ENCODE measurements at places on chromosomes 2 and 18.

DNA sequence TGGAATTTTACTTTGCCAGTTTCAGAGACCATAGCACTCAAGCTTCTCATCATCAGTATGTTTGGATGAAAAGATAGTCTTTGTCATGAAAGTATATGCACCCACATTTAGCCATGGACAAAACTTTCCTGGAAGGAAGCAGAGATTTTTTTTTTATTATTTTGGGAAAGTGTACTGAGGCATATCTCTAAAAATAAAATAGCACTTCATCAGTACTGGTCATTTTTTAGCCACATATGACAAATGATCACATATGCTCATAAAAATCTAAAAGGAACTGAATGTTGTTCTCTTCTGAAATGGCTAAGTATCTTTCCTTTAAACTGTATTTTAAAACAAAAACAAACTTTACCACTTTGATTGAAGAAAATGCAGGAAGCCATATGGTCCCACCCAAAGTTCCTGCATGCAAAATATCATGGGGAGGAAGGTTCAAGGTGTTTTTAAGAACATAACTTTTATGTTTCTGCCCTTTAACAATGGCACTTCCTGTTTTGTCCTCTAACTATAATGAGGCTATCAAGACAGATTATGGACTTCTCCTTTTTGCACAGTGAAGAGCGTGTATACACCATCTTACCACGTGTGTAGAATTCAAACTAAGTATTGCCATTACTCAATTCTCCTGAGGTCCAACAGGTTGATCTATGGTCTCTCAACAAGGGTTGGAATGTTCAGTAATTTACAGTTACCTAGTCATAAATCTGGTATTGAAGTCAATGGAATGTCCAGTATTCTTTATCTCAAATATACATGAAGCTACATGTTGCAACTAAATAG is 77.1 kb upstream of the SLC39A10 start:
- DNase-seq = no peak

DNA sequence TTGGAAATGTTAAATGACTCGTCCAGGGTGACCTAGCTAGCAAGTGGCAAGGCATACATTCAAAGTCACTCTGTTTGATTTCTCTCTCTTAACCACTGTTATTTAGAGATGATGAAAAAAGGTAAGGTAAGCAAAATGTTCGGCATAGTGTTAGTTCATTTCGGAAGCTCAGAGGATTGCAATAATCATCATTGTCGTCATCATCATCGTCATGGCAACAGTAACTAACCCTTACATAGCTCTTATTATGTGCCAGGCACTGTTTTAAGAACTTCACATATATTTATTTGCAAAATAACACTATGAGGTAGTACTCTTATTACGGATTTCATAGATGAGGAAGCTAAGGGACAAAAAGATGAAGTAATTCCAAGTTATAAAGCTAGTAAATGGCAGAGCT is 292.7 kb upstream of the CXCR4 start:
- DNase-seq = no peak

DNA sequence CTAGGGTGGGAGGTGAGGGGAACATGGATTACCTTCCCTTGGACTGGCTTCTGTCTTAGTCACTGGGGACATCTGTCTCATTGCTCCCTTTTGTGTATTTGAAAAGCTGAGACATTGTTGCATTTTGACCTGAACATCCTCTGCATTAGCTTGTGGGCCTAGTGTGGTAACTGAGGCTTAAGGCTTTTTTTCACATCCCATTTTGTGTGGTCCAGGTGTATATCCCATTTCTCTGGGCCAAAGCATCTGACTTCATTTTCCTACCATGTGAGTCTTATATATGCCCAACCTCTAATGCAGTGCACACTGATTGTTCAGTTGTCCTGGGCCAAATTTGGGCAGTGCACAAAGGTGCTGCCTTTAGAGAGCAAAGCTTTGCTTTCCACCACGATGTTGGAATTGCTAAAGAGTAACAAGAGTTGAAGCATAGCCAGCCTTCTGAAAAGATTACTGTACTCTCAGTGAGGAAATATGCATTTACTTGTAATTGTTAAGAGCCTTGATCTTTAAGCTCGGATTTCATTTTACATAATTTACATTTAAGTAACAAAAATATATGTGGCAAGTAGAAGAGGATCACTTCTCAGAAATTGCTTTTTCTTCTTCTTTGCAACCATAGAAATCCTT is 13.3 kb downstream of the PRKCE start:
- DNase-seq = no peak

GRCh38 chr2:200089756-200090109 is 134.4 kb downstream of the MAIP1 start:
- no peak for DNase-seq

DNA sequence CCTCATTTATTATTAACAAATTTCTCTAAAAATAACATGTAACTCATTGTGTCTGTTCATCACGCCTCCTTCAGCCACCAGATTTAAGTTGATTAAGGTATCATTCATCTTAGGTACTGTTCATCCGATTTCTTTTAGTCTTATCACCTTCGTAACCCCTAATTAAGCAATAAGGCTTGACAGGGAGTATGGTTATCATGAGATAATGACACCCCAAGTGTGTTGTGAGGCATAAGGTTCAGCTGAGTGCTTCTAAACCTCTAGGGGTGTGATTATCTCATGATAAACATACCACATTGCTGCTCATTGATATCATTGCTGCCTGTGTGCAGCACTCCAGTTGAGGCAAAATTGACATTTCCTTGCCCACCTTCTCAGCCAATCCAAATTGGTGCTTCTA is 158.9 kb upstream of the BOD1L2 start:
- DNase-seq = no peak

- DNase-seq = no peak
These were observed 793.0 kb upstream of the ACVR2A start for GRCh38 chr2:147051814-147052213.

DNA sequence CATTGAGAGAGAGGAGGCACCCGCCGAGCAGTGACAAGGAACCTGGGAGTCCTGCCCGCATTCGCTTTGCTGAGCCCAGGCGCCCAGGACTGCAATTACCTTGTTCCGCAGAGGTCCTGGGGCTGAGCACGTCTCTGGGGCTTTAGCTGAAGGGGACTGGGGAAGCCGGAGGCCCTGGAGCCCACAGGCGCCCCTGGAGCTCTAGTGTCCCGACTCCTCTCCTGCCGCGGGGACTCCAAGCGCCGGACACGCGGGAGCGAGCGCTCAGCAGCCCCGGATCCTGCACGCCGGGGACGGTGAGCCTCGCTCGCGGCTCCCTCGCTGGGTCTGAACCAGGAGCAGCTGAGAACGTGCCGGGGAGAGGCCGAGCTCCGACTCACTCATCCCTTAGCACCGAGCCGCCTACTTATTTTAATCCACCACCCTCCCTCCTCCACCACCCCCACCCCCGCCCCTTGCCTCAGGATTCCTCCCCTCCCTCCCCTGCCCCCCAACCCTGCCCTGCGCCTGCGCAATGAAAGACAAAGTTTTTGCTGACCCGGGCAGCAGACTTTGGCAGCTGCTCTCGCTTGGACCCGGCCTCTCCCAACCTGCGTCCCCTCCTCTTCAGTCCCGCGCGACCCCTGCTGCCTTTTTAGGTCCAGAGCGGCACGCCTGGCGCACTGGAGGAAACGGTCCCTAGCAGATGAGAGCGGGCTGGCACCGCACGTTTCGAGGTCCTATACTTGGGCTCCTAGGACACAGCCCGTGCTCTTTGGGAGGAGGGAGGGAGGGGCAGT is at the start of gene OSR1:
TSS of gene OSR1 (minus strand) at position 382 of the 779 bp plus-strand sequence. CDS start 4,818 bp downstream, outside the sequence.
- no peak for DNase-seq

DNA sequence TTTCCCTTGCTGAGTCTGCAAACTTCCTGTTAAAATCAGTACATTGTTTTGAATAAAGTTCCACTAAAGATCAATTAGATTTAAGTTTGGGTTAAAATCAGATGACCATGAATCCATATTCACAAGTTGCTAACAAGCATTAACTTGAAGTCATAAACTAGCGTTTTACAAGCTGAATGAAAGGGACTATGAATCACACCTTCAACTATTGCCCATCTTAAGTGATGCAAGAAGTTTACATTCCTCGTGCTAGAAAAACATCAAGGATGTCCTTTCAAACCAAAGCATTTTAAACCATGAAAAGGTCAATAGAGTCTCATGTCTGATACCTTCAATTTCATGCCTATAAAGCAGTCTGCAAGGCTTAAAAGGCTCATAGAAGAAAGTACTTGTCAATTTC is 257.2 kb upstream of the SYT4 start:
- DNase-seq = no peak

DNA sequence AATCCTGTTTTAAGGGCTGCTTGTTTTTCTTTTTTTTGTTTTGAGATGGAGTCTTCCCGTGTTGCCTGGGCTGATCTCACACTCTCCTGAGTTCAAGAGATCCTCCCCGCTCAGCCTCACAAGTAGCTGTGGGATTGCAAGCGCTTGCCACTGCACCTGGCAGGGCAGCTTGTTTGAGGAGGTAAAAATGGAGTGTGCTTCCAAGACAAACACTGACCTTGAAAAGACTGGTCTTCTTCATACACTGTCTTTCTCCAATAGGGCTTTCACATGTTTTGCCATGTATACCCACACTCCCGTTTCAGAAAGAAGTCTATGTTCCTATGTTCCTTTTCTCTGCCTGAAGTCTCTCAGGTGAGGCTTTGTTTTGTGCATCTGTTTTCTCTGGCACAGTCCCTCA is 32.6 kb upstream of the LDAH start:
- DNase-seq = no peak

DNA sequence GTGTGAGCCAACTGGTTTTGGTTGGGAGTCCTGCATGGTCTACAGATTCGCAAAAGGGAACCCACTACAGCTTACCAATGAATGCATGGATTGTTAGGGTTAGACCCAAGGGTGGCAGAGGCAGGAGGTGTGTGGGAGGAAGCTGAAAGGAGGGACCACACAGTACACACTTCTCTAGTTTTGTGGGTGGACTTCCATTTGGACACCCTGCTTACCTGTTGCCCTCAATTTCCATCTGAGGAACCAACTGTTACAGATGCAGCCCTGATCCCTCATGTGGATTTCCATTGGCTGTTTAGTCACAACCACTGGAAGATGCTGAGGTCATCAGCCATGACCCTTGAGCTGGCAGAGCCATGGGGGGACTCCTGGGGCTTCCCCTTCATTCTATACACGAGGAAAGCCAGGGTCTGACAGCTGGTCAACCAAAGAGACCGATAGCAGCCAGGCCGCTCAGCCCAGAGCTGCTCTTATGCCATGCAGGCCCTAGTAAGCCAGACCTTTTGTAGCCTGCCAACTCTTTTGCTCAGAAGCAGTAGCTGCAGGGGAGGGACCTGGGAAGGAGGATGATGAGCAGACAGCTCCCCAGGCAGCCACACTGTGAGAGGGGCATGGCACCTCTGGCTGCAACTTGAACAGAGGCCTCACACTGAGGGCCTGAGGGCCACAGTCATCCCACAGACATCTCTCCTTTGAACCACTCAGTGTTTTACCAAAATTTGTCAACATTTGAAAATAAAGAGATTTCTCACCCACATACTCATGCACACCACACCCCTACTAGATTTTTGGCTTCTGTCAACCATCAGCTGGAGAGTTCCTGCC is 162.1 kb downstream of the SETBP1 start:
- no peak for DNase-seq

DNA sequence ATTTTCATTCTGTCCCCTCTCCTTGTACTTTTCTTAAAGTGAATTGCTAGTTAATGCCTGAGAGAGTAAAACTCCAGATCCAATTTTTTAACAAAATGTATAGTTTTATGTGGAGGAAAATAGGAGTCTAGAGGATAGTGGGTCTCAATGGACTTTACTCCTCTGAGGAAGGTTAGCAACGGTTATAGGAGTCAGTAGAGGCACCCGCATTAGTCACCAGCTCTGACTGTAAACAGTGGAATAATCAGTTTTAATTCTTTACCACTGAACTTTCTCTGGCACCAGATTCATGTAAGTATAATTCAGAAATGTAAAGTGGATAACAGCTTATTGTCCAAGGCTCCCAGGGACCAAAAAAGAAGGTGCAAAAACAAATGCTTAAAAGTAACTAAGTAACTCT is 38.7 kb upstream of the HNMT start:
- DNase-seq = no peak

GRCh38 chr2:176454893-176455815 is 185.9 kb downstream of the MTX2 start:
- peak; percentile 83 for DNase-seq

- no peak for DNase-seq
These were observed 52.7 kb upstream of the TMEFF2 start for GRCh38 chr2:192247456-192247855.

GRCh38 chr2:36951574-36951973 is 14.8 kb downstream of the STRN start:
- DNase-seq = no peak

DNA sequence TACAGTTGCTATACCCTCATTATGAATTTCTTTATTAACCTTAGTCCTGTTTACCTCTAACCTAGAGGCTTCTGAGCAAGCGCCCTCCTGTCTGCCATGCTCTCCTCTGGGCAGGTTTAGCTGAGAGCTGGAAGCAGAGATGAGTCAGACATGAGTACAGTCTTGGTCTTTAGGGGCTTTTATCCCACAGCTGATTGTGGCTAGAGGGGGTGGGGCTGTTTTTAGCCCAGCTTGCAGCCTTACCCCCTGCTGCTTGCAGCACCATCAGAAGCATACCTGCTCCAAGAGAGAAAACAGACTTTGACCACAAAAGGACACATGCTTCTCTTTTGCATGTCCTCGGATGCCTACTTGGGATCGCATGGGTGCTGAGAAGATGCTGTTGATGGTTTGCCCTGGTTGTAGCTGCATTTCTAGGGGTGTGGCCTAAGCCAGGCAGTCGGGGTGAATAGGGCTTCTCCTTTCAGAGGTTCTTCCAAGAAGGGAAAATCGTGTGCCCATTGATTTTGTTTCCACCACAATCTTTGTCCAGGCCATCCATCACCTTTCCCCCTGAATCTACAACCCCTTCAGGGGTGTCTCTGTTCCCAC is 115.0 kb upstream of the LGALSL start:
- no peak for DNase-seq

- peak; percentile 30 for DNase-seq
These were observed 30.0 kb downstream of the ATOH8 start for GRCh38 chr2:85783796-85784195.

- DNase-seq = no peak
These were observed 57.4 kb downstream of the RAB31 start for GRCh38 chr18:9765501-9765900.
